ENCODE measurements at places on chromosomes 2 and 18. TPM values are rescaled to one million over a fixed set of nuclear protein-coding genes. Genes with fewer than 3 reads are reported as not detected.

DNA sequence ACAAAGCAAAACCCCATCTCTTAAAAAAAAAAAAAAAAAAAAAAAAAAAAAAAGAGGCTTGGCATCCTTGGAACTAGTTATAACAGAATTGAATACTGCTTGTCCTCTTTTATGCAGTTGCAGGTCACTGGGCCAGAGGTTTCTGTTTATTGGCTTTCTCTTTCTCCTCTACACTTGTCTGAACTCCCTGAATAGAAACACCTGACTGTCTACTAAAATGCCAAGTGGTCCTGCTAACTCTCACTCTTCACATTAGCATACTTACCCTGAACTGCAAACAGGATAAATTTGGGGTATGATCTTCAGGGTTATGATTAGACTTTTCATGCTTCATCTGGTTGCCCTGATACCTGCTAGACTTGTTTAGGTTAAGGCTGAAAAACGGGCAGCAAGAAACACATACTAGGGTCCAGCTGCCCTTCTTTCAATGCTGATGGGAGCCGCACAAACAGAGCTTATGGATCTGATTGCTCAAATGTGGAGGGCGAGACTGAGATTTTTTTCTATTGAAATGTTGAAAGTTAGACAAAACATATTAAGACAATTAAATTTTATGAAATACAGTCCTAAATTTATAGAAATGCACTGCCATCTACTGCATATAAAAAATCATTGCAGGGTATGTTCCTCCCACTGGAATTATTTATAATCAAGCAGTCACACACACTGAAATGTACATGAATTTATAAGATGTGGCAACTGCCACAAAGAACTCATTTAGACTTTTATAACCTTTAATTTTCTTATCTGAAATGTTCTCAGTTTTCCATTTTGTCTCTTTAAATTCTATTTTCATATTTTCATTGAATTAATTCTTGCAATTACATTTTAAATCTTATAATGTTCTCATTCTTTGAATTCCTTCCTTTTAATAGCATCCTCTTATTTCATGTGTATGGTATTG, 40.8 kb downstream of the GTF3C3 start:
- H3K4me1 ChIP-seq: no peaks in the 10 kb centered on the region
- no peak overlapping the region for H3K4me3 ChIP-seq
- no peak overlapping the region for H3K27ac ChIP-seq
- H3K27me3 ChIP-seq: no peaks in the 10 kb centered on the region

- no peaks in the 10 kb centered on the region for H3K27me3 ChIP-seq
- H3K36me3 ChIP-seq: no peaks in the 10 kb centered on the region
- no peak overlapping the region for H3K27ac ChIP-seq
- no peak overlapping the region for H3K4me3 ChIP-seq
- no peaks in the 10 kb centered on the region for H3K4me1 ChIP-seq
Observed at GRCh38 chr18:70337139-70337972, 48.5 kb downstream of the SOCS6 start.

LAMA1 gene
- not detected for total RNA-seq

GRCh38 chr2:208945719-208946256, 478.1 kb upstream of the MAP2 start:
- no peaks in the 10 kb centered on the region for H3K27me3 ChIP-seq
- no peak overlapping the region for H3K4me3 ChIP-seq
- H3K27ac ChIP-seq: no peak overlapping the region
- no peaks in the 10 kb centered on the region for H3K36me3 ChIP-seq
- no peak for DNase-seq

GRCh38 chr18:3230401-3231334, 10.9 kb upstream of the MYOM1 start:
- DNase-seq: no peak
- H3K4me3 ChIP-seq: no peak overlapping the region

ARID5A gene
- 100 TPM for total RNA-seq

GRCh38 chr2:71748227-71748626, 294.9 kb downstream of the DYSF start:
- no peaks in the 10 kb centered on the region for H3K27me3 ChIP-seq
- no peaks in the 10 kb centered on the region for H3K36me3 ChIP-seq
- no peak overlapping the region for H3K4me3 ChIP-seq
- H3K4me1 ChIP-seq: no peaks in the 10 kb centered on the region

- peaks cover 10% of the 10 kb centered on the region for H3K4me1 ChIP-seq
- H3K27ac ChIP-seq: no peak overlapping the region
- no peak overlapping the region for H3K4me3 ChIP-seq
- H3K27me3 ChIP-seq: no peaks in the 10 kb centered on the region
- DNase-seq: no peak
- peaks cover 78% of the 10 kb centered on the region for H3K36me3 ChIP-seq
Observed at GRCh38 chr2:233436691-233437438, 82.6 kb downstream of the DGKD start.

- DNase-seq: no peak
- no peaks in the 10 kb centered on the region for H3K36me3 ChIP-seq
Observed at GRCh38 chr2:160308915-160309314, 108.8 kb upstream of the ITGB6 start.

DNA sequence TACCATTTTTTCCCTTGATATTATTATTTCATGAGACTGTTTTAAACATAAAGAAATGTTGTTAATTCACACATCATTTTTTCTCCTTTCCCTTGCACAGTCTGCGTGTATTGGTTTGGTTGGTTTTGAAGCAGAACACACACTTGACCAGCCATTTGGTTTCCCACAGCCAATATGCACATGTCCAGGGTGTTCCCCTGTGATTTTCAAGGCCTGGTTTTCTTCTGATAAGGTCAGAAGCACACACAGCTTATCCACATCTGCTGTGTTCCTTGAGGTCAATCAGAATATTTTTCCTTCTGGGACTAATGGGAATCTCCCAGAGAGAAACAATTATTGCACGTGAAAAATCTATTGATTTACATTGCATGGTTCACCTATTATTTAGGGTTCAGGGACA, 103.2 kb upstream of the EFEMP1 start:
- H3K4me3 ChIP-seq: no peak overlapping the region
- H3K36me3 ChIP-seq: no peaks in the 10 kb centered on the region
- H3K4me1 ChIP-seq: no peaks in the 10 kb centered on the region
- no peak for DNase-seq
- H3K27me3 ChIP-seq: no peaks in the 10 kb centered on the region

DNA sequence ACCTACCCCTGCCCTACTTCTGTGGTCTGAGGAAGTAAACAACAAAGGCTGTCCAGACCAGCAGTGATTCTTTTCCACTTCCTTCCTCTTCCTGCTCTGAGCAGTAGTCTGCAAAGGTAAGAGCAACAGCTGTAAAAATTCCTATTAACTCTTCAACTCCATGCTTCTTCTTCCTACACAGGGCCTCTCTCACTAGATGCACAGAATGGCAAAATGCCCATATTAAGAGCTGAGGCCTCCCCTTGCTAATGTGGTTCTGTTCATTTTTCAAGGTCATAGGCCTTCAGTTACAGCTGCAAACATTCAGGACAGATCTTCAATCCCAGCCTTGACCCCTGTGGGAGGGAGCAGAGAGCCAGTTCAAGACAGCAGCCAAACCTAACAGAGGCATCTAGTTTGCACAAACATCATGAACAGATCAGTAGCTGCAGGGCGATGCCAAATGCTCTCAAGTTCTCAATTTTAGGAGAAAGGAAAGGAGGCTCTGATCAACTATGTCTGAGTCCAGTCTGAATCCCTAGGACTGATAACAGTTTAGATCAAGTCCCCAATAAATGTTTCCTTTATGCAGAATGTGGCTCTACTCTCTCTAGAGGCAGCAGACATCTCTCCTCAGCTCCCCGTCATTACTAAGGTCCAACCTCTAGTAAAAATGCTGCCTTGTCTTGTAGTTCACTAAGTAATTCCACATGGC, 20.9 kb downstream of the SLC40A1 start:
- H3K36me3 ChIP-seq: no peaks in the 10 kb centered on the region
- no peak overlapping the region for H3K4me3 ChIP-seq
- no peaks in the 10 kb centered on the region for H3K27me3 ChIP-seq
- no peaks in the 10 kb centered on the region for H3K4me1 ChIP-seq
- H3K27ac ChIP-seq: no peak overlapping the region

ERICH2 gene
- not detected for total RNA-seq

SPP2 gene
- not detected for total RNA-seq

DNA sequence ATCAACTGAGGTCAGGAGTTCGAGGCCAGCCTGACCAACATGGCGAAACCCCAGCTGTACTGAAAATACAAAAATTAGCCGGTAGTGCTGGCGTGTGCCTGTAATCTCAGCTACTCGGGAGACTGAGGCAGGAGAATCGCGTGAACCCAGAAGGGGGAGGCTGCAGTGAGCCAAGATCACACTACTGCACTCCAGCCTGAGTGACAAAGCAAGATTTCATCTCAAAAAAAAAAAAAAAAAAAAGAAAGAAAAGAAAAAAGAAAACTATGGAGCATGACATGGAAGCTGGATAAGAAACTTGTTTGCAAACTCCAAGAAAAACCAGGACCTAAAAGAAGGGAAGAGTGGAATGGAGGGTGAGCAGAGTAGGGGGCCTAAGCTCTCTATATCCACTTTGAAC, 1.9 kb upstream of the CHMP1B start:
- DNase-seq: no peak
- peaks cover 31% of the 10 kb centered on the region for H3K4me1 ChIP-seq
- no peaks in the 10 kb centered on the region for H3K27me3 ChIP-seq
- H3K36me3 ChIP-seq: no peaks in the 10 kb centered on the region
- H3K4me3 ChIP-seq: no peak overlapping the region

Measured in B cell (primary cell).